ENCODE measurements at places on chromosomes 7 and 10. TPM values are rescaled to one million over a fixed set of nuclear protein-coding genes. Genes with fewer than 3 reads are reported as not detected.

The SPDYE18 gene
- not detected for total RNA-seq

The FXYD4 gene
- total RNA-seq = not detected

The ZNF239 gene
- 9.7 TPM for total RNA-seq

The C10orf53 gene
- total RNA-seq = not detected

The TMEM236 gene
- total RNA-seq = 0.06 TPM

The ODAD2 gene
- total RNA-seq = 1.2 TPM

The BLNK gene
- not detected for total RNA-seq

The GPR37 gene
- 0.42 TPM for total RNA-seq

The MRLN gene
- not detected for total RNA-seq

The OIT3 gene
- not detected for total RNA-seq

The OPN4 gene
- not detected for total RNA-seq

The SAMD9 gene
- total RNA-seq = 1.7 TPM

The SPDYE5 gene
- total RNA-seq = not detected

The HOXA11 gene
- not detected for total RNA-seq

The ZNF33A gene
- 20.6 TPM for total RNA-seq

The EPC1 gene
- 75.8 TPM for total RNA-seq

The ARHGEF35 gene
- total RNA-seq = 3.5 TPM

The NUTM2E gene
- 0.49 TPM for total RNA-seq

Data from A673 (cell line).